Activated gamma-delta T cell treated with Interleukin-2 at 50 U/mL for 16 hours (primary cell): ENCODE measurements at places on chromosomes 5 and 9.

- DNase-seq = no peak
These were observed 28.7 kb downstream of the DMRT3 start for GRCh38 chr9:1005043-1005667.

DNA sequence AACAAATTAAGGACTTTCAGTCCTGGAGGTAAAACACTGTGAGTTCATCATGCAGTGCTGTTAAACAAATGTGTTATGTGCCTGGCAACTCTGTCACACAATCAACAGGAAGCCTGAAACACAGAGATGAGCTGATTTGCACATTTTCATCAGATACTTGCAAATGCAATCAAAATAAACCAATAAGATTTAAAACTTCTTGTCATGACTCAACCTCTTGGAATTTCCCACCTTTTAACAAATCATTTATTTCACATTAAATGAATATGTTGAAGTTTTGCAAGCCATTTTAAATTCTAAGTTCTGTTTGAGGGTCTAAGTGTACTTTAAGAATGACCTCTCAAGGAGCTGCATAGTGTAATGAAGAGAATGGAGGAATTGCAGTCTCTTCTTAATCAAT lies 64.4 kb downstream of the ANXA1 start:
- no peak for DNase-seq

- no peak for DNase-seq
These were observed 202.7 kb upstream of the CDKN2B start for GRCh38 chr9:22211588-22212360.

DNA sequence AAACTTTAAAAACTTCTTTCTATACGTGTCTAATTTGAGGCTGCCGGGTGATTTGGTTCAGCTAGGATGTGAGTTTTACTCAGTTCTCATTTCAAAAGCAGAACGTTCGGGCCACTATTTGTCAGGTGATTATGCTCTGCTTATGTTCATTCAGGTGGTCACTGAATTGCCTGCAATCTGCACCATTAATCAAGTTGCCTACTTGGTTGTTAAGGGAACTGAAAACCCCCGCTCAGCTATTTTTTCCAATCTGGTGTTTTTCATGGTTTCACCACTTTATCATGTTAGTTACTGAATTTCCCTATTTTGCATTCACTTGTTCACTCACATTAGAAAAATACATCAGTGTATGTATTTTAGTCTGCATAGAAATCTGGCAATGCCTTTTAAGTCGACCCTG lies 523.0 kb downstream of the CSNK1G3 start:
- DNase-seq = no peak

GRCh38 chr9:93297659-93298497 lies 113.9 kb downstream of the WNK2 start:
- no peak for DNase-seq

- DNase-seq = no peak
These were observed 104.9 kb upstream of the CDH10 start for GRCh38 chr5:24749701-24750100.

- DNase-seq = no peak
These were observed 23.9 kb downstream of the ADAMTS2 start for GRCh38 chr5:179321206-179321987.

GRCh38 chr5:55969956-55970355 lies 24.8 kb downstream of the IL6ST start:
- DNase-seq = no peak

- DNase-seq = no peak
These were observed 99.1 kb downstream of the RAB3C start for GRCh38 chr5:58681943-58682342.

- DNase-seq = no peak
These were observed 9.1 kb upstream of the DNAJC25 start for GRCh38 chr9:111621895-111622480.

- DNase-seq = no peak
These were observed 4.7 kb downstream of the KLF9 start for GRCh38 chr9:70409800-70410199.

DNA sequence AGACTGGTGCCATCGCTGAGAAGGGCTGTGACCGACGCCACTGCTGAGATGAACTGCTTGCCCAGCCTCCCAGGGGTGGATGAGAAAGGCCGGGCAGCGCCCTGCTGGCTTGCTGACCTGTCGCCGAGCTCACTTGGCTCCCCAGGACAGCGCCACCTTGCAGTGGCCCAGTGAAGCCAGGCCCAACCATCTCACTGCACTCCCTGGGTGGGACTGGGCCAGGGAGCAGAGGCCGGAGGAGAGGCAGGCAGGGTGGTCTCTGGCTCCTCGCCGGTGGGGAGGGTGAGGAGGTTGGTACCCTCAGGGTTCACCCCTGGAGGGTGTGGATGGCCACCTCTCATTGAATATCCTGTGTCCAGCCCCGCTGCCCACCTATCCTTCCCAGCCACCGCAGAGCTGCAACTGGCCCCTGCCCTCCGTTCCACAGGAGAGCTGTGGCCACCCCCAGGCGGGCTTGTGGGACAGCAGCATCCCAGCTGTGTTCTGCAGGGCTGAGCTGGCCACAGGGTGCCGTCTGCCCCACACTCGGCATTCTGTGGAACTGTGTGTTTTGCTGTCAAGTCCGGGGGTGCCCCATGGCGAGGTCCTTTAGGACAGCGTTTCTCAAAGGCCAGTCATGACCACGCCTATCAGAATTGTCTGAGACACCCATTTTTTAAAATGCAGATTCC lies 41.0 kb upstream of the FCN2 start:
- DNase-seq = no peak

DNA sequence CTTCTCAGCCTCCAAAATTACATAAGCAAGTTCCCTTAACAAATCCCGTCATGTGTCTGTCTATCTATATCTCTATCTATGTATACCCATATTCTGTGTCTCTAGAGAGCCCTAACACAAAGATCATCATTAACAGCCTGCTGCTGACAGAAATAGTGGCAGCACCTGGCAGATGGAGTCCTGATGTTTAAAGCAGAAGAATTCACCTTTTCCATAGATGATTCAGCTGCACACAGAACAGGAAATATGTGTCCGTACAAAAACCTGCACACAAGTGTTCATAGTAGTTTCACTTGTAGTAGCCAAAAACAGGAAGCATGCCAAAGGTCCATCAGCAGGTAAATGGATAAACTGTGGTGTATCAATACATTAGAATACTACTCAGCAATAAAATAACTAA lies 45.0 kb upstream of the ACO1 start:
- DNase-seq = no peak

- peak; percentile 89 for DNase-seq
These were observed 13.2 kb upstream of the AQP7 start for GRCh38 chr9:33415501-33416038.

- peak; percentile 16 for DNase-seq
These were observed 124.5 kb downstream of the EGFLAM start for GRCh38 chr5:38382898-38383297.

- DNase-seq = peak; percentile 73
These were observed at the start of gene STOM for GRCh38 chr9:121369595-121370265. Gene STOM (minus strand): TSS chr9:121370250. CDS start chr9:121370187, 63 bp downstream.

DNA sequence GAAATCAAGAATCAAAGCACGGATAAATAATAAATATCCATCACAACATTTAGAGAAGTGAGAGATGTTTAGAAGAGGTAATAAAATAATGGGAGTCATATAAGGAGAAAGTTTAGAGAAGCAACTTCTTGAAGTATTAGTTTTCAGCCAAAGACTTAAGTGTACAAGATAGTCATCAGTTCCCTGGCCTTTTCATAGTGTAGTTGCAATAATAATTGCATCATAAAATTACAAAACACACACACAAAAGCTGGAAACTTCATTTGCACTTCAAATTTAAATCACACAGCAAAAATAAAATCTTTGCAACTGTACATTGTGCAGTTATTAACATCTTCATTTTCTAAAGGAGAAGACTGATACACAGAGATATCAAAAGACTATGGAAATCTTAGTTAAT lies 319.1 kb upstream of the RGMB start:
- no peak for DNase-seq

DNA sequence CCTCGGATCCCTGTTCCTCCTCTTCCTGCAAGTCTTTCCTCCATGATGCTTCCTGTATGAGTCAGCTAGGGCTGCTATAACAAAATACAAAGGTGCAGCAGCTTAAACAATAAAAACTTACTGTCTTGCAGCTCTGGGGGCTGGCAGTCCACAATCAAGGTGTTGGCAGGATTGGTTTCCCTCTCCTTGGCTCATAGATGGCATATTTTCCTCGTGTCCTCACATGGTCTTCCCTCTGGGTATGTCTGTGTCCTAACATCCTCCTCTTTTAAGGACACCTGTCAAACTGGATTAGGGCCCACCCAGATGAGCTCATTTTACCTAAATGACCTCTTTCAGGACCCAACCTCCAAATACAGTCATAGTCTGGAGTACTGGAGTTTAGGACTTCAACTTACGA lies 117.5 kb downstream of the MED10 start:
- DNase-seq = no peak

DNA sequence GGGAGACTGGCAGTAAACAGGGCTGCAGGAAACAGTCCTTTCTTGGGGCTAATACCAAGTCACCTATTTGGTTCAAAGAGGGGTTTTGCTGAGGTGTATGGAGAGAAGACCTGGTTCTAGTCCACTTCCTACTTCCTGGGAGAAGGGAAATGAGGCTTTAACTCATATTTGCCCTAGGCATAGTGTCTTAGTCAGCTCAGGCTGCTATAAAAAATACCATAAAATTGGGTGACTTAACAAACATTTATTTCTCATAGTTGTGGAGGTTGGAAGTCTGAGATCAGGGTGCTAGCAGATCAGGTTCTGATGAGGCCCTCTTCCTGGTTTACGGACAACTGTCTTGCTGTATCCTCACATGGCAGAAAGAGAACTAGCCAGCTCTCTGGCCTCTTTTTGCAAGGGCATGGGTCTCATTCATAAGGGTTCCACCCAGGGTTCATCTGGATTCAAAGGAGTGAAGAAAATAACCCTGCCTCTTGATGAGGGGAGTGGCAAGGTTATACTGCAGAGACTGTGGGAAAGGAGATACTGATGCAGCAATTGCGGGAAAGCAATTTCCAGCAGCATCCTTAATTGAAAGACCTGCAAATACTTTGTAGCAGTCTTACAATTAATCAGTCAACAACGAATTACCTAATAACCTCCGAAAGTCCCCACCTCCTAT lies 40.5 kb downstream of the ANKDD1B start:
- no peak for DNase-seq

GRCh38 chr5:172958331-172959046 lies 735 bp upstream of the RPL26L1 start:
- DNase-seq = peak; percentile 58

GRCh38 chr9:96048956-96049831 lies 173.7 kb downstream of the ERCC6L2 start:
- DNase-seq = no peak

GRCh38 chr5:1685066-1685465 lies 114.6 kb downstream of the MRPL36 start:
- DNase-seq = no peak

DNA sequence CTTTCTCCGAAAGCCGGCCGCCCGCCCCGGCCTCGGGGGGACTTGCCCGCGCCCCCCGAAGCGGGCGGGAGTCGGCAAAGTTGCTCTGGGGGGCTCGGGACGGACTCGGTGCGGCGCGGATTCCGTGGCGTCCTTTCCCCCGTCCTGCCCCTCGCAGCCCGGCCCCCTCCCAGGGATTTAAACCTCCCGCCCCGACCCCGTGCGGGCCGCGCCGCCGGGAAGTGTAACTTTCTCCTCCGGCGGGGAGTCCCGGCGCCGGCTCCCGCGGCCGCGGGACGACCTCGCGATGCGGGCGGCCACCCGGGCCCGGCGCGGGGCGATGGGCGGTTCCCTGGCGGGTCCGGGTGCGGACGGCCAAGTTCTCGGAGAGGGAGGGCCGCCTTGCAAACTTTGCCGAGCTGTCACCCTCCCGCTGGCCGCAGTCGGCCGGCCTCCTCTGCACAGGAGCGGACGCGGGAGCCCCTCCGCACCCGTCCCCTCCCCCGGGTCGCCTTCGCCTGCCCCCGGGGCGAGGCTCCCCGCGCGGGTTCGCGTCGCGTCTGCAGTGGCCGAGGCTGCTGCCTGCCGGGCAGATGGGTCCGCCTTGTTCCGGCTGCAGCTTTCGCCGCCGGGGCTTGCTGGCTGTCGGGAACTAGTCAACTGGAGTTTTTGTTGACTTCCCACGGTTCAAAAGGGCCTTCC lies 732 bp downstream of the PBX3 start:
- DNase-seq = peak; percentile 16

DNA sequence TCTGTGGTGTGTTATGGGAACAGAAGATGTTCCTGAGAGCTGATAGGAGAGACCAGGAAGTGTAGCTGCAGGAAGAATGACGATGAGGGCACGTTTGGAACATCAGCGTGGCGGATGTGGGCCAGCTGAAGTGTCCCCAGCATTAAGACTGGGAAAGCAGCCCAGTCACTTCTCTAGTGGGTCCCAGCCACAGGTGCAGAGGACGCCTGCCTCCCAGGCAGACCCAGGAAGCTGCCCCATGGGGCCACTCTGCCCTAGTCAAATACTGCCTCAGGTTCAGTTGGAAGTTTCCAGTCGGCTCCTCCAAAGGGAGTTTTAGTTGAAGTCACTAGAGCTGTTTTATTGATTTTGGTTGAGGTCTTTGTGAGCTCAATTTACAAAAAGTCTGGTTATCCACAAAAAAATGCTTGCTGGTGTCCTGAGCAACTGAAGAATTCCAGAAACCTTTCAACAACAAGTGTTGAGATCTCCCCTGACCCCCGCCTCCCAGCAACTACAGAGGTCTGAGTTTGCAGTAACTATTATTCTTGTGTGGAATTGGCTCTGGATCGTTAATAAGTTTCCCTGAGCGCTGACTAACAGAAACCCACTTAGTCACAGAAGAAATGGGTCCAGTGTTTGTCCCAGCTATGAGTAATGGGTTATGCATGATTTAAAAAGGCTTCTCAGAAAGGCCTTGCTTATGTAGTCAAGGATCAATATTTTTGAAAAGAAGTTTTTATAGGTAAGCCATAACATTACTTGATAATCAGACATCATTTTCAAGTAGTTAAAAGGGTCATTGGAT lies 294.1 kb downstream of the FANCC start:
- DNase-seq = no peak

DNA sequence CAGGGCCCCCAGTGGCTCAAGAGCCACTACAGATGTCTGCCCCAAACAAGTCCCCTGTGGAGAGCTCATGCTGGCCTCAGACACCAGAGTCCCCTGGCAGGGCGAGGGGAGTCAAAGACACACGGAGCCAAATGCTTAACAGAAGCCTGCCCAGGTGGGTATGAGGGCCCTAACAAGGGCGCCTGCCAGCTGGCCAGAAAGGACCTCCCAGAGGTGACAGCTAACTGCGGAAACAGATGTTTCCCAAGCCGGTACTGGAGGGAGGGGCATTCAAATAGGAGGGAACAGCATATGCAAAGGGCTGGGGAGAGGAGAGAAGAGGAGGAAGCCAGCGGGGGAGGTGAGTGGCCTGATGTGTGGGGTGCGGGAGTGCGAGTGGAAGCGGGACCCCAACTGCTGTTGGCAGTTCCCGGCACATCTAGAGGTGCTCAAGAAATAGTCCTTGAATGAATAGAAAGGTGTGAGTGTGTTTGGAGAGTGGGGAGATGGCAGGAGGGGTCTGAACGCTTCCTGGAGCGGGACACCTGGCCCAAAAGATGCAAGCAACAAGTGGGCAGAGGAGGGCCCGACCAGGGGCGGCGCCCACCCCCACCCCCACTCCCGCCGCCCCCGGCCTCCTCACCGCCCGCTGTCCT lies 824 bp downstream of the MXD3 start:
- no peak for DNase-seq

GRCh38 chr5:11468334-11469039 lies 435.8 kb downstream of the CTNND2 start:
- no peak for DNase-seq
